ENCODE measurements at places on chromosomes 5 and 9.

- no peak for DNase-seq
These were observed 20.7 kb downstream of the SKP2 start for GRCh38 chr5:36172599-36172998.

DNA sequence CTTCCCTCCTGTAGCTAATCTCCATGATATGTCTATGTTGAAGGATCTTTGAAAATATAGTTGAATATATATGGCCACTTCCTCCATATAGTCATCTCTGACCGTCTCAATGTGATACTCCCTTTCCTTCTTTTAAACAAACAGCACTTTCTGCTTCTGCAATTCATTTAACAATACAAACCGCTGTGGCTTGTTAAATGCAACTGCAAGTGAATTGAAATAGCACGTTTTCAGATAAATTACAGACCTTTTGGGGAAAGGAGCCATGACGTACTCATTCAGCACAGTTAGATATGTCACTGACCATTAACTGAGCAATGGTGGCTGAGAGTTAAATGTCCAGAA lies 82.5 kb downstream of the FBXO38 start:
- DNase-seq: no peak

GRCh38 chr9:36194326-36195000 lies 3.7 kb downstream of the CLTA start:
- DNase-seq: no peak

DNA sequence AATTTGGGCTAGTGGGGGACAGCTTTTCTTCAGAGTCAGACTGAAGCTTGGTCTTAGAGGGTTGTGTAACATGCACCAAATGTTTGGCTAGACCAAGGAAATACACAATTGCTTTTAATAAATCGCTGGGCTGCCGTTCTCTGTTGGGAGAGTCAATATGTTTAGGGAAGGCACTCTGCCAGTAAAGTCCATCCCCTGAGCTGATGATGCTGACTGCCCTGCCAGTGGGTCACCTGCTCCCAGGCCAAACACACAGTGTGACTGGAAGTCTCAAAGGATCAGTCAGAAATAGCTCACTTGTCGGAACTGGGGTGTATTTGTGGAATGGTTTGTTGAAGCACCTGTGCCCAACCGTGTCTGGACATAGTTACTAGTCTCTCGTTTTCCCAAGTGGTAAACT lies 17.9 kb upstream of the ZNF474 start:
- no peak for DNase-seq

GRCh38 chr9:136832581-136832980 lies 9.7 kb upstream of the AJM1 start:
- no peak for DNase-seq

DNA sequence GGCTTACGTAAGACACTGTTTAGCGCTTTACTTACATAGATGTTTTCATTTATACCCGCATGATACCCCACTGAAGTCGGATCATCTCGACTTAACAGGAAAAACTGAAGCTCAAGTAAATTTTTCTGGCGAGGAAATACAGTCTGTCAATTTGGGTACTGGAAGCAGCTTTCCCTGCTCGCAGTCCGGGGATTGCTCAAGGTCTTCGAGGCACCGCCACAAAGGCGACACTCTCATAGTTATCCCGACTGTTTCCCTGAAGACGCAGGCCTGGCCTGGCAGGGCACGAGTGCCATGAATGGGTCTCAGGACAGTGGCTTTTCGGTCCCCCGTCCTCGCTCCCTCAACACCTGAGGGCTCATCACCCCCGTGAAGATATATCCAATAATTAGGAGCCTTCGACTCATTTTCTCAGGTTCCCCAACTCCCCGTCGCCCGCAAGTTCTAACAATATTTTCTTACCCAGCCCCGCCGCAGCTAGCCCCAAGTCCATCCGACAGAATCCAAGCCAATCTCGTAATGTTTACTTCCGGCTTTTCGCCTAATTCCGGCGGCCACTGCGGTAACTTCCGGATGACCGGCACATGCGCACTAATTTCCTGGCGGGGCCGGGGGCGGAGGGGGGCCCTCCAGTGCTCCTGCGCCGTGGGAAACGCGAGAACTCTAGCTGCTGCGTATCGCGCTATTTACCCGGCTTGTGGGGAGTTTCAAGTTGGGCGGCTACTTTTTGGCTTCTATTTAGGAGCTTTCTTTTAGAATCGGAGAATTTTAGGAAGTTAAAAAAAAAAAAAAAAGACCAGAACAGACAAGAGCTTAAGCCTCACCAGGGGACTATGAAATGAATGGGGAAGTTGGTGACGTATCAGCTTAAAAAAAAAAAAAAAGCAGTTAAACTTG lies at the start of gene SLU7:
Gene SLU7 (minus strand): TSS at position 521 of the 897 bp plus-strand sequence. CDS start 3,787 bp downstream, outside the sequence.
- DNase-seq: peak; percentile 98

DNA sequence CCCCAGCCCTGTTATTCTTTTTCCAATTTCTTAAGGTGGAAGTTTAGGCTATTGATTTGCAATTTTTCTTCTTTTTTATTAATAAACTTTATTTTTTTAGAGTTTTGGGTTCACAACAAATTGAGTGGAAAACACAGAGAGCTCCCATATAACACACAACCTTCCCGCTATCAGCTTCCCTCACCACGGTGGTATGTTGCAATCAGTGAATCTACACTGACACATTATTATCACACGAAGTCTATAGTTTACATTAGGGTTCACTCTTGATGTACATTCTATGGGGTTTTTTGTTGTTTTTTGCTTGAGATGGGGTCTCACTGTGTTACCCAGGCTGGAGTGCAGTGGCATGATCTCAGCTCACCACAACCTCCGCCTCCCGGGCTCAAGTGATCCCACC lies 4.8 kb upstream of the NFX1 start:
- DNase-seq: no peak

DNA sequence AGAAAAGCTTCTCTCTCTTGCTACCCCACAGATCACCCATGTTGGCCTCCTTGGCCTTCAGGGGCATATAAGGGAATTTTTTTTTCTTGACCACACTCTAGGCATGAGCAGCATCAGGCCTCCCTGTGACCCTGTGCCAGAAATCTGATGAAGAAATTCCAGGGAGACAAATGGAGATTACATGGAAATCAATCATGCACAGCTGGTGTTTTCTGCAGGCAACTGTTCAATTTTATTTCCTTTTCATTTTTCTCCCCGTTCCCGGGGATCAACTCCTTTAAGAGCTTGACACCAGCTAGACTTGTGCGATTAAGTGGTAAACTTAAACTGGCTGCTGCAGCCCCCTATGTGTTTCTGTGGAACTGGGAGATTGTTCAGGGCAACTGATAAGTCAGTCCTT lies 59.3 kb downstream of the GALNT10 start:
- no peak for DNase-seq

DNA sequence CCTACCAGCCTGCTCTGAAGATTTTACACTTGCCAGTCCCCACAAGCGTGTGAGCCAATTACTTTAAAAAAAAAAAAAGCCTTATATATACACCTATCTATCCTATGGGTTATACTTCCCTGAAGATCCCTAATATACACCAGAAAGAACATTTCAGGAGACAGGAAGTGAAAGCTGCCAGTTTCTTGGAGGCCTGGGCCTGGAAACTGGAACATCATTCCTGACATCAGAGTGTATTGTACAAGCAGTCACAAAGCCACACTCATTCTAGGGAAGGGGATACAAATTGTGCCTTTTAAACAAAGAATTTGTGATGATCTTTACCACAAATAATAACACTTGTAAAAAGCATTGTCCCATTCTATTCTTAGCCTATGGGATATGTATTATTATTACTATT lies 98.3 kb upstream of the FBN2 start:
- no peak for DNase-seq

DNA sequence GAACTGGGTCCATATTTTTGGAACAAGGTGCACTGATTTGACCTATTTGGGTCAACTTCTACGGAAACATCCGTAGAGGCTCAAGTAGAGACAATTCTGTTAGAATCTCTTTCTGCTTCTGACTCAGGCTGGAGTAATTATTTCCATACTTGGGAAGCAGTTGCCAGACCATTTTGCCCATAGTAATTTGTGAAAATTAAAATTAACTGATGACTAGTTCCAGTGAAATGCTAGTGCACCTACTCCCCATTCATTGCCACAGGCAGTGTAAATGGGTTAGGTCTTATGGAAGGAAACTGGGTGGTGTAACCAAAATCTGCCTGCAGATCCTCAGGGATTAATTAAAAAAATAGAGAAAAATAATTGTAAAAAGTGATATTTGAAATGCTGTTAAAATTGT lies 201.1 kb downstream of the TENT4A start:
- DNase-seq: no peak

GRCh38 chr9:133882849-133883755 lies 109.0 kb downstream of the VAV2 start:
- DNase-seq: no peak

DNA sequence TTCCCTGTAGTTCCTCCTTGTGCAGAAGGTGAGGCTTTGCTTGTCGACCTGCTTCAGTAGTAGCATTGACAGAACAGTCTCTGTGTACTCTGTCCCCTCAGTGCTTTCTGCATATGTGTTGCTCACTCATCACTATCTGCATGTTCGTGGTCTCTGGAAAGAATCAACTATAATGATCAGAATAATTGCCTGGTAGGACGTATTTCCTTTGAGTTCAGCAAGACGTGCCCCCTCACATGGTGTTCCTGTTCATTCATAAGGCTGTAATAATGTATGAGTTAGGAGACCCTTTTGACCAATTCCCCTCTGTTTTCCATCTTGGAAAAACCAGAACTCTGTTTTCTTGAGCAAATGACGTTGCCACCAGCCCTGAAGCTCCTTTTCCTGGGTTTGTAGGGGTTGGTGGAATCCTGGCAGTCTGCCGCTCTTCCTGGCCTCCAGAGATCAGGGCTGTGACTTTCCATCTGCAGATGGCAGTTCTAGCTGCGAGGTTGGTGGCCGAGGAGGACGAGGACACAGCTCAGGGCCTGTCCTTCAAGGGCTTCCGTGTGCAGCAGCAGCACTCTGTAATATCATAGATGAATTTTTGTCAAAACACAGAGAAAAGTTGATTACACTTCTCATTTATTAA lies 61.9 kb downstream of the EXOSC2 start:
- DNase-seq: no peak

All from GM12865 (cell line).